ENCODE measurements at places on chromosomes 3 and 15.

GRCh38 chr3:55000546-55000945 is 72.7 kb upstream of the LRTM1 start:
- no peak for DNase-seq

DNA sequence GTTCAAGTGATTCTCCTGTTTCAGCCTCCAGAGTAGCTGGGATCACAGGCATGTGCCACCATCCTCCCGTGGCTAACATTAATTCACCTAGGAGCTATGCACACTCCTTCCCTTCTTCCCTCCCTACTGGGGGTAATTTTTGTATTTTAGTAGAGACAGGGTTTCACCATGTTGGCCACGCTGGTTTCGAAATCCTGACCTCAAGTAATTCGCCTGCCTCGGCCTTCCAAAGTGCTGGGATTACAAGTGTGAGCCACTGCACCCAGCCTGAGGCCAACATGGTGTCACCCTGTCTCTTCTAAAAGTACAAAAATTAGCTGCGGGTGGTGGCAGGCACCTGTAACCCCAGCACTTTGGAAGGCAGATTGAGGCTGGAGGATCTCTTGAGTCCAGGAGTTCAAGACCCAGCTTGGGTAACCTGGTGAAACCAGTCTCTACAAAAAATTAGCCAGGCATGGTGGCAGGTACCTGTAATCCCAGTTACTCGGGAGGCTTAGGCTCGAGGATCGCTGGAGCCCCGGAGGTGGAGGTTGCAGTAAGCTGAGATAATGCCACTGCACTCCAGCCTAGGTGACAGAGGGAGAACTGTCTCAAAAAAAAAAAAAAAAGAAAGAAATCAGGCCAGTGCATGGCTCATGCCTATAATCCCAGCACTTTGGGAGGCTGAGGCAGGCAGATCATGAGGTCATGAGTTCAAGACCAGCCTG is 6.1 kb downstream of the RNU5B-1 start:
- no peak for DNase-seq

DNA sequence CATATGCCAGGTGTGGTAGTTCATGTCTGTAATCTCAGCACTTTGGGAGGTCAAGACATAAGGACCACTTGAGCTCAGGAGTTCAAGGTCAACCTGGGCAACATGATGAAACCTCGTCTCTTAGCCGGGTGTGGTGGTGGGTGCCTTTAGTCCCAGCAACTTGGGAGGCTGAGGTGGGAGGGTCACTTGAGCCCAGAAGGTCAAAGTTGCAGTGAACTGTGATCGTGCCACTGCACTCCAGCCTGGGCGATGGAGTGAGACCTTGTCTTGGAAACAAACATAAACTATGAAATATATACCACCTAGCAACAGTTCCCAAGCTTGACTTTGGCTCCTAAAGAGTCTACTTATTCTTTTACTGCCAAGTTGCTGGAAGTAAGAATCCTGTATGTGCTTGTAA is 30.9 kb downstream of the UBE3A start:
- DNase-seq = no peak

DNA sequence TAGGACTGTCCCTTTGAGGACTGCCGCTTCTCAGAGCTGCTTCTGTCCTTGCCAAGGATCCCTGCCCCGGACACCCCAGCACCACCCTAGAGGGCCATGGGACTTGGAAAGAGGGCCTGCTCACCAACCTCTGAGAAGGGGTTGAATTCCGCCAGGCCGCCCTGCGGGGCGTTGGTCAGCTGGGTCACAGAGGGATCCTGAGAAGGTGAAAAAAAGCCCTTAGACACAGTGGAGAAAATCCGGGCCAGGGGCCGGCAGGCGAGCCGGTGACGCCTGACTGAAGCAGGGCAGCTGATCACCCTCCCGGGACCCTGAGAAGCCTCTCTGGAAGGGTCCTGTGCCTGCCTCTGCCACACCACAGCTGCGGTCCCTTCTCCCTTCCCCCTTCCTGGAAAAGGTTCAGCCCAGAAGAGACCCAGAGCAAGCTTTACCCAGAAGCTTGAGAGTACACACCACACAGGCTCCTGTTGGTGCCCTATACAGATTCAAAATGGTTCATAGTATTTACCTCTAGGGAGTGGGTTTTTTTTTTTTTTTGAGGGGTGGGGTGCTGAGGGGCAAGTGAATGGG is 11.6 kb upstream of the ULK3 start:
- DNase-seq = no peak

DNA sequence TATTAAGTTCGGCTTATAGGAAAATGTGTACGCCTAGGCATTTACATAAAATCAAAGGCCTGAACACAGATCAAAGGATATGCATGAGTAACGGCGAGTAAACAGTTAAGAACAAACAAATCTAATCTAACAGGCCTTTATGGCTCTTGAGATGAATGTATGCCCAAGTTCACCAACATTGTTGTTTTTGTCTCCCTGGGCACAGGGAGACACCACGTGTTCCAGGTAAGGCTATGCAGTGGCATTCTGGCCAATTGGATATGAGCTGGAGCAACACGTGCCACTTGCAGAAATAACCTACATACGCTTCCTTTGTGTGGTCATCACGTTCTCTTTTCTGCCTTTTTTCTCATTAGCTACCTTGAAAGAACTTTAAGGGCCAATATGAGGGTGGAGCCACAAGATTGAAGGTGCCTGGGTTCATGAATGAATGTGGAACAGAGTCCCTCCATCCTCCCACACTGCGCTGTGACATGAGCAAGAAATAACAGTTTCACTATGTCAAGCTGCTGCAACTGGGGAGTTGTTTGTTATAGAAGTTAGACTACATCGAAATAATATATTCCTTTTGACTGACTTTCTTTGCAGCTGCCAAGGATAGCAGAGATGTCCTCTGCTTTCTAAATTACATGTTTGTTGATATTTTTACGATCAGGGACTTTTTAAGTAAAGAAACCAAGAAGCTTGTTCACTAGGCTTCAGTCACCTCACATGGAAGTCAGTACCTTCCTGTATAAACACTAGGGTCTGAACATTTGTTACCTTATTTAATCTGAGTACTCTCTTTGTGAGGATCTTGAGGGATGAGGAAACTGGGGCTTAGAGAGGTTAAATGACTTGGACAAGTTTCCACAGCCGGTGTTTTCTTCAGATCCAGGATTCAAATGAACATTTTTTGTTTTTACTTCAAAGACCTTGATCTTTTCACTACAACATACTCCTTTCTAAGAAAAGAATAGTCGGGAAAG is 427.5 kb upstream of the TBL1XR1 start:
- DNase-seq = no peak
